ENCODE measurements at places on chromosomes 4 and X.

- DNase-seq, result no peak
Measured at GRCh38 chr4:174663216-174663615, 140.9 kb upstream of the HPGD start.

GRCh38 chr4:91233164-91233563 is 1070.6 kb upstream of the GRID2 start:
- no peak for DNase-seq

GRCh38 chrX:136147315-136147901 is at the start of gene FHL1:
Gene FHL1 (plus strand): TSS chrX:136147533.
- peak; percentile 51 for DNase-seq

GRCh38 chrX:48306175-48306574 is 50.3 kb downstream of the SSX3 start:
- no peak for DNase-seq

DNA sequence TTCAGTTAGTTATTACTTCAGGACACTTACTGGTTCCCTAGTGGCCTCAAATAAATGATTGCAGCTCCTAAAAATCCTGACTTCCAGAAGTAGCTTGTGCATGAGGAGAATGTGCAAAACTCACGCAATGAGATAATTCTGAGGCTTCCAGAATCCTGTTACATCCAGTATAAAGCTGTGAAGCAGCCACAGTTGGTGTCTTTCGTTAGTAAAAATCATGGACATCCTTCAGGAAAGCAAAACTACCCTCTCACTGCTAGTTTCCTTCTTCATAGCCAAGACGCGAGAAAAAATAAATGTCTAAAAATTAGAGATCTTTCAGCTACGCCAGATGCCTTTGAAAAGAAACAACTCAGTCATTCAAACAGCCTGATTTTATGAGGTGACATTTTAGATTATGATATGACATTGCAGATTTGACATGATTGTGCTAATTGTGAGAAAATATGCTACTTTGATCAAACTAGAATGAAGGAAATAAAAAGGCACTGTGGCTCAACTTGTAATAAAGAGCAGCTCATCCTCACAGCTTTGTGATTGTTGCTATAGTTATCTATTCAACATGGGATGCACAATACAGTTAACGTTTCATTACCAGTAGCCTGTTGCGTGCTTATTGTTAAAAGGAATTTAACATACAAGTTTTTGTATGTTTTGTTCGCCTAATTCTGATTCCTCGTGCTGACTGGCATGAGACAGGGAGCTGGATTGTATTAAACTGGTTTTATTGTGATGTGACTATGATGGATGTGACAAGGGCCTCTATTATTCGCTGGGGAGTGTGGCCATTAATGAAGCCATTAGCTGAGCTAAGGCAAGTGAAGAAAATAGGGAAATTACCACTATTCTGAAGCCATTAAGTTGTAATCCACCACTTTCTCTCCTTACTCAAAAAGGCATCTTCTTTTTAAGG is 40.5 kb downstream of the AFF2 start:
- DNase-seq, result no peak

GRCh38 chrX:51494409-51494808 is 2.0 kb downstream of the NUDT11 start:
- DNase-seq, result no peak

GRCh38 chr4:107468812-107469211 is 251.2 kb downstream of the PAPSS1 start:
- DNase-seq, result no peak

GRCh38 chrX:20680998-20681397 is 414.3 kb upstream of the RPS6KA3 start:
- no peak for DNase-seq

DNA sequence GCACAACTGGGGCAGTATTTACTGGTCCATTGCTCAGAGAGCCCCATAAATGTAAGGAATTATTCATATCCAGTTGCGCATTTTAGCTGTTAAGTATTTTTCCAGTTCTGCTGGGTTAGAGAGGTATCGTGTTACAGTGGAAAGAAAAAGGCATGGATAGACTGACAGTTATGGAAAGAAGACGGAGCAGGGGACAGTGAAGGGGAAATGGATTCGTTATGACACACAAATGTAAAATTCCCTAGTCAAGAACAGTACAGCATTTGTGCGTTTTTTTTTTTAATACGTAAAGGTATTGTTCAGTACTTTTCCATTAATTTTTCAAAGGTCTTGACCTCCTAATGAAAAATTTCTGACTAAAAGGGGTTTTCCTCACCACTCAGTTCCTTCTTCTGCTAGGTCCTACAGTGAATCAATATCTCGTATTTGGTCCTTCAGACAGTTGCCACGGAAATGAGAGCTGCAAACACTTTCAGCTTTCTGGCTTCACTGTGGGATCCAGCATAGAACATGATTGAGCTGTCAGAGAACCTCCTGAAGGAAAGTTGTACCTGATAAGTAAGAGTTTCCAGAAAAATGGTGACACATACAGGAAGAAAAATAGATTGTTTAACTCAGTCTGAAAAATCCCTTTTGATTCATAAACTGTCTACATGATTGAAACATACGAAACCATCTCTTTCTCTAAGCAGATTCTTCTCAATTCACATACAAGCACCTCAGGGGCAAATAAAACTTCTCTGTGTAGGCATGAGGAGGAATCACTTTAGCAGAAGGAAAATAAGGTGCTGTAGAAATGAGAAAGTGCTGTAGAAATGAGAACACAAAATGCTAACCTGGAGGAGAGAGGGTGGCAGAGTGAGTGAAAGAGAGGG is 21.8 kb upstream of the BBS12 start:
- peak; percentile 19 for DNase-seq

GRCh38 chr4:137420901-137421396 is 111.3 kb downstream of the PCDH18 start:
- DNase-seq, result no peak

DNA sequence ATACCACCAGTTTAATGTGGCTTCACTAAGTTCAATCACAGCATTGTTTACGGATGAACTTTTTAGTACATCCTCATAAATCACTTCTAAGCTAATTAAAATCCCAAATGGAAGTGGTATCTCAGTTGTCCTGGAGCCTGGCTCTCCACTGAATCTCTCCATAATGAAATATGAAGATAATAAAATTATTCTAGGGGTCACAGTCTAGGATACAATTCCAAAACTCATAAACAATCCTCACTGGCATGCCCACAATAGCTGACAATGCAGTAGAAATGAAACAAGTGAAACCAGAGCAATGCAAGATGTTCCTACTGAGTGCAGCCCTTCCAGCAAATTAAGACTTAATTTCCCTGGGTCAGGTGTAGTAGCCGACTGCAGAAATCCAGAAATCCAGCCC is 47.3 kb upstream of the FAM9B start:
- no peak for DNase-seq

GRCh38 chrX:12042615-12043014 is 95.7 kb upstream of the FRMPD4 start:
- DNase-seq, result no peak

GRCh38 chr4:121380776-121381462 is at the start of gene QRFPR:
Gene QRFPR (minus strand): TSS chr4:121381018. CDS start chr4:121380647, 371 bp downstream.
- no peak for DNase-seq

GRCh38 chr4:1533501-1534064 is 127.3 kb upstream of the NKX1-1 start:
- DNase-seq, result no peak

- DNase-seq, result no peak
Measured at GRCh38 chrX:34810364-34810763, 132.2 kb upstream of the FAM47B start.

Data from CD4-positive, alpha-beta T cell treated with Interleukin-2 at 100 ng/mL for 4 hours (primary cell).